ENCODE measurements at places on chromosomes 4 and X.
A peak's percentile ranks its signal among the peaks of the same experiment; 100 is the strongest.

GRCh38 chr4:112736718-112737135, 99.8 kb downstream of the LARP7 start:
- no peaks in the 10 kb centered on the region for H3K36me3 ChIP-seq
- peaks cover 10% of the 10 kb centered on the region for H3K4me1 ChIP-seq
- peak overlapping the region; percentile 83 for H3K27ac ChIP-seq
- peaks cover 6% of the 10 kb centered on the region for H3K27me3 ChIP-seq

DNA sequence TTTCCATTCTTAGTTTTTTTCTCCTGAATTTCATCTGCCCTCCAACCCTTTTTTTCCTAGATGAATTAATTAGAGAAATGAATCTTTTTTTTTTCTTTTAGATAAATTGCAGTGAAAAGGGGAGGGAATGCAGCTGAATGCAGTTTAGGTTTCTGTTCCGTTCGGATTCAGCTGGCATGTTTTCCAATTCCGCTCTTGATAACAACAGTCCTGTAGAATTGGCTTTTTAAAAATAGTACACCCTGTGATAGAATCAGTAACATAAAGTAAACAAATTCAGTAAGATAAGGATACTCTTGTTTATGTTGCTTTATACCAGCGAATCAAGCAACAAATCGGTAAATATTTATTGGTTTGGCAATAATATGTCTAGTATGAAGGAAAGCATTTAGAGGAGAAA, 103.5 kb downstream of the UNC5C start:
- H3K36me3 ChIP-seq = no peaks in the 10 kb centered on the region
- H3K4me3 ChIP-seq = no peak overlapping the region
- no peak for DNase-seq
- no peak overlapping the region for H3K27ac ChIP-seq

GRCh38 chr4:106495476-106495875, 126.9 kb upstream of the GIMD1 start:
- H3K4me1 ChIP-seq = no peaks in the 10 kb centered on the region
- peaks cover 8% of the 10 kb centered on the region for H3K27me3 ChIP-seq
- H3K27ac ChIP-seq = no peak overlapping the region
- H3K36me3 ChIP-seq = no peaks in the 10 kb centered on the region

- H3K4me3 ChIP-seq = no peak overlapping the region
- no peaks in the 10 kb centered on the region for H3K36me3 ChIP-seq
- H3K27ac ChIP-seq = no peak overlapping the region
- no peak for DNase-seq
- H3K27me3 ChIP-seq = peaks cover 4% of the 10 kb centered on the region
Measured at GRCh38 chr4:16472537-16472936, 246.3 kb upstream of the TAPT1 start.
